Left renal pelvis (tissue), 4 donors: ENCODE measurements at places on chromosomes 5 and 9. TPM values are rescaled to one million over a fixed set of nuclear protein-coding genes. Genes with fewer than 3 reads are reported as not detected.

- no peak for DNase-seq
Observed at GRCh38 chr9:3758816-3759576, 233.2 kb upstream of the RFX3 start.

The TOR1B gene
- 21.5 TPM for polyA plus RNA-seq

DNA sequence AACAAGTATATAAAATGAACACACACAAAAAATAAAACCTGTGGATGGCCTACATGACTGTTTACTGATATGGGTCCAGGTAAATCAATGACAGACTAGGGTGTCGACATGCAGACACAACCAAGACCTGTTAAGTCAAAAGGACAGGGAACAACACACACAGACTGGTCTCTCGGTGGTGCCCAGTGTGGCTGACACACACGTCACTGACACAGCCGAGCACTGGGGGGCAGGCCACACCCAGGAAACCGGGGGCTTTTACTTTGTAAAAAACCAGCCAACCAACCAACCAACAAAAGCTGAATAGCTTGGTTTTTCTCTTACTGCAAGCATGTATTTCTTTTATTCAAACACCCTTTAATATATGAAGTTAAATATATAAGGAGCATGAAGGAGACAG lies 5.0 kb downstream of the FAM163B start:
- DNase-seq = no peak

DNA sequence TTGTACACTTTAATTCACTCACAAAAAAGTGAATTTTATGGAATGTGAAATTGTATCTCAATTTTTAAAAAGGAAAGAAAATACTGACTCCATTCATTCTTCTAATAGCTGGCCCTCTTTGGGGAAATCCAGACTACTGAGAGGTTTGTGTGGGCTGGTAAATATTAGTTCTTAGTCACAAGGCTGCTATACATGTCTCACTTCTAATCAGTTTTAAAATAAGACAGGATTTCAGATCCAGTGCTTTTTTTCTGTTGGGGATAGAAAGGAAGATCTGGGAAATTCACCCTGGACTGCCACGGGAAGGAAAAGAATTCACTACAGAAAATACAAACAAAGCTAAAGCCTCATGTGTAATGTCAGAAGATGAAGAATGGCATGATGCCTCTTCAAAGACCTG lies 32.7 kb upstream of the ADAMTSL1 start:
- DNase-seq = no peak

GRCh38 chr5:108345541-108346171 lies 36.2 kb downstream of the FBXL17 start:
- peak; percentile 10 for DNase-seq

DNA sequence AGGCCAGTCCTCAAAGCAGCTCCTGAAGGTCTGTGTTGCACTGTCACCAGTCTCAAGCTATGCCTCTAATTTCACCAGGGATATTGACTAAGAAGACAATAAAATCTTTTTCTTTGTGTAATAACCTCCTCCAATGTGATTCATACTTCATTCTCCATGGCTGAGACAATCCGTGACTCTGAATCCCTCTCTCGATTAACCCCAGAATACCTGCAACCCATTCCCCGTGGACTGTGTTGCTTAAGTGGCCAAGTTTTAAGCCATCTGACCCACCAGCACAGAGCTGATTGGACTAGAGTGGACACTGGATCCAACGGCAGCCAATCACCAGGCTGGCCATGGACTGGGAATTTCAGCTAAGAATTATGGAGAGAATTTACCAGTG lies 5.4 kb upstream of the CCIN start:
- no peak for DNase-seq

- DNase-seq = no peak
Observed at GRCh38 chr5:16933337-16933736, 2.8 kb downstream of the MYO10 start.

The TSSK1B gene
- not detected for polyA plus RNA-seq
